Motor neuron (in vitro differentiated cells): ENCODE measurements at places on chromosomes 11 and 22.
A peak's percentile ranks its signal among the peaks of the same experiment; 100 is the strongest.

GRCh38 chr22:22401381-22401780 lies 107.2 kb downstream of the ZNF280B start:
- ATAC-seq: no peak

GRCh38 chr11:72773291-72773690 lies 20.6 kb downstream of the STARD10 start:
- ATAC-seq: peak; percentile 94

- ATAC-seq: no peak
These were observed 21.3 kb downstream of the NADSYN1 start for GRCh38 chr11:71474141-71474770.

DNA sequence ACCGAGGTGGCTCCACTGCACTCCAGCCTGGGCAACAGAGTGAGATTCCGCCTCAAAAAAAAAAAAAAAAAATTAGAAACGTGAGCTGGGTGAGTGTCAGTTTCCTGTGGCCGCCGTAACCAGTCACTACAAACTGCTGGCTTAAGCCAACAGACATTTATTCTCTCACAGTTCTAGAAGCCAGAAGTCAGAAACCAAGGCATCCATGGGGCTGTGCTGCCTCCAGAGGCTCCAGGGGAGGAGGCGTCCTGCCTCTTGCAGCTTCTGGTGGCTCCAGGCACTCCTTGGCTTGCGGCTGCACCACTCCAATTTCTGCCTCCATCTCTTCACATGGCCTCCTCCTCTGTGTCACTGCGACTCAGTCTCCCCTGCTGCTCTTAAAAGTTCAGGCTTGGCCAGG lies 11.1 kb upstream of the KIAA0930 start:
- ATAC-seq: no peak

DNA sequence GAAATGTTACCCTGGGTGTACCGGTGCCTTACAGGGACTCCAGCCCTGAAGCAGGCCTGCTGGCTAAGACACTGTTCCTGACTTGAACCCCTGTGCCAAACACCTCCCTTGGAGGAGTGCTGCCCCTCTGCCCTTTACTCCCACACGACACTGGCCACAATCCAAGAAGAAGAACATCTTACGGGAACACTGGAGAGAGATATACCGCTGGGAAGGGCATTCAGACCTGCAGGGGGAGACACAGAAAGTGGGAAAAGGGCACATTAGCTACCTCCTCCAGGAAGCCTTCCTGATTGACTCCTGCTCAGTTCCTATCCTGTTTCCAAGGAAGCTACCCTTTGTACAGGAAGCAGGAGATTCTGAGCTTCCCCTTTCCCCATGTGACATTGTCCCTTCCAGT lies 18.7 kb downstream of the TMPRSS13 start:
- ATAC-seq: no peak

DNA sequence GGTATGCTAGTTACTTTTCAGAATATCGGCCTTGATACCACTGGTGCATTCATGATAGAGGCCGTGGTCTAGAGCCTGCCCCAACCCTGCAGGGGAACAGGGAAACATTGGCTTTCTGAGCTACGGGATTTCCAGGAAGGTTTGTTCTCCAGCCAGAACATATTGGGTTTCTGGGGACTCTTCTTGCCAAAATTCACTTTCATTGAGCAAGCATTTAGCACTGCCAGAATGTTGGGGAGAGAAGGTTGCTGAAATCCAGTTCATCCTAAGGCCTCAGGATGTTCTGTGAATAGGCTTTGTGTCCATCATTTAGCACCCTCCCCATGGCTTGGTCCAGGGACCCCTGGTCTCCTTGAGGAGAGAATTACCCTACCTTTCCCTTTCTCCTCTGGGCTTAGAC lies 36.7 kb downstream of the DRG1 start:
- no peak for ATAC-seq

- no peak for ATAC-seq
These were observed 2.0 kb downstream of the OR52W1 start for GRCh38 chr11:6200975-6201374.

GRCh38 chr22:39472570-39473556 lies 16.1 kb downstream of the MGAT3 start:
- ATAC-seq: peak; percentile 11

DNA sequence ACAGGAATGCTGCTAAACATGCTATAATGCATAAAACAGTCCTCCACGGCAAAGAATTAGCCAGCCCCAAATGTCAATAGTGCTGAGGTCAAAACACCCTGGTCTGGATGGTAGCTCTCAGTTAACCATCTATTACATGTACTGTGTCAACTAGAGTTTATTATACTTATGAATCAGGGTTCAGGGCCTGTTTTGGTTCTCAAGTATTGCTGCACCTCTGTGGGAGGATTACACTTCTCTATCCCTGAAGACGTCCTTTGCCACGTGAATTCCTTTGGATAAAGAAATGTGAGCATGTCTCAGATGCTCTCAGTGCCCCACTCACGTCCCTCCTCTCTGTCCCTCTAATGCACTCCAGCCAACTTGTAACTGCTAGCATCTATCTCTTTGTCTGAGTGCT lies 53.4 kb downstream of the SLC1A2 start:
- no peak for ATAC-seq

DNA sequence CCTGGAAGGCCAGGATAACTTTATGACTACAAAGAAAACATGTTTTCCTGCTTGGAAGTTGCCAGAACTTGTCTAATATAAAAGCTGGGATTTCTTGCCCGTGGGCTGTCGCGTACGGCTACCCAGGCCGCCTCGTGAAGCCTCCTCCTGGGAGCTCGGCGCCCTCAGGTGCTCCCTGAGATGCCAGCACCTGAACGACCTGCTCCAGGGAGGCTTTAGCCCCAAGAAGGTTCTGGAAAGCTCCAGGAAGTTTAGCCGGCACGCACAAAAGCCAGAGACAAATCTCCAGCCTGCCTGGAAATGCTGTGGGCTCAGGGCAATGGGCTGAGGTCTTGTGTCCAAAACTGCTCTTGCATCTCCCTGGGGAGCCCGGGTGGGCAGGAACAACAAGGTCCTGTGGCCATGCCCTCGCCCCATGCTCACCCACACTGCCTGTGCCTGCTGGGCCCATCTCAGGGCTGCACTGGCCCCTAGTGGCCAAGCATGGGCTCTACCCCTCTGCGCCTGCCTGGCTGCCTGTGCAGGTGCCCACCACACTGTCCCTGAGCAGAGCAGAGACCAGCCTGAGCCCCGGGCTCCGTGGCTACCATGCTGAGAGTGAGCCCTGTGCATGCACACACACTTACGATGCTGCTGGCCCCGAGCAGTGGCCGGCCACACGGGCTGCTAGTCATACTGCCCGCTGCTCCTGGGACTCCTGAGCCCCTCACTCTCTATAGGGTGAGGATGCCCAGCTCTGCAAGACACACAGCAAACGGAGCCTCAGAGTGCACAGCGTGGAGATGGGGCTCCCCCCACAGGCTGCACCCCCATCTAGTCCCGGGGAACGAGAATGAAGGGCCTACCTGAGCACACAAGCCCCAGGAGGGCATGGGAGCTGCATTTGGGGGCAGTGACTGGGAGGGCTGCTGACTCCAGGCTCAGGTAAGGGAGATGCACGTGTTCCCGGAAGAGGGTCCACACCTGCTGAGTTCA lies 4.9 kb upstream of the CELSR1 start:
- ATAC-seq: peak; percentile 56

- ATAC-seq: no peak
These were observed 33.2 kb upstream of the CECR2 start for GRCh38 chr22:17336061-17336460.

GRCh38 chr22:23035557-23036277 lies 34.6 kb upstream of the GNAZ start:
- no peak for ATAC-seq

- ATAC-seq: no peak
These were observed 47.5 kb upstream of the CDON start for GRCh38 chr11:126109941-126110731.

- no peak for ATAC-seq
These were observed 109.3 kb upstream of the SNX19 start for GRCh38 chr11:131025421-131026125.

DNA sequence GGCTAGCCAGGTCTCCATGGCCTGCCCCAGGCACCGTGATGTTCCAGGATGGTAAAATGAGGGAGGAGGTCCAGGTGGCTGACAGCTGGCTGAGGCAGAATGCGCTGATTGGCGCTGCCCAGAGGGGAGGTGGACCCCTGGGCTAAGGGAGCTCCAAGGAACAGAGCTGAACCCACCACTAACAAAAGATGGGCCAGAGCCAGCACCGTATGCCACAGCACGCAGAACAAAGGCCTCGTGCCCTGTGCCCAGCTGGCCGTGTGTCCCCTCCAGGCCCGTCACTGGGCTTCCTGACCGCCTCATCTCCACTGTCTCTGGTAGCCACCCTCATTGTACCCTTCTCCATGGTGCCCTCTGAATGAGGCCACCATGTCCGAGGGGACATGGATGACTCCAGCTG lies 19.6 kb upstream of the PRODH start:
- no peak for ATAC-seq

- peak; percentile 82 for ATAC-seq
These were observed 191.0 kb downstream of the NAV2 start for GRCh38 chr11:19903620-19904069.
